ENCODE measurements at places on chromosomes 2 and 18.

GRCh38 chr2:64168201-64168600 lies 24.0 kb upstream of the PELI1 start:
- no peak for DNase-seq

DNA sequence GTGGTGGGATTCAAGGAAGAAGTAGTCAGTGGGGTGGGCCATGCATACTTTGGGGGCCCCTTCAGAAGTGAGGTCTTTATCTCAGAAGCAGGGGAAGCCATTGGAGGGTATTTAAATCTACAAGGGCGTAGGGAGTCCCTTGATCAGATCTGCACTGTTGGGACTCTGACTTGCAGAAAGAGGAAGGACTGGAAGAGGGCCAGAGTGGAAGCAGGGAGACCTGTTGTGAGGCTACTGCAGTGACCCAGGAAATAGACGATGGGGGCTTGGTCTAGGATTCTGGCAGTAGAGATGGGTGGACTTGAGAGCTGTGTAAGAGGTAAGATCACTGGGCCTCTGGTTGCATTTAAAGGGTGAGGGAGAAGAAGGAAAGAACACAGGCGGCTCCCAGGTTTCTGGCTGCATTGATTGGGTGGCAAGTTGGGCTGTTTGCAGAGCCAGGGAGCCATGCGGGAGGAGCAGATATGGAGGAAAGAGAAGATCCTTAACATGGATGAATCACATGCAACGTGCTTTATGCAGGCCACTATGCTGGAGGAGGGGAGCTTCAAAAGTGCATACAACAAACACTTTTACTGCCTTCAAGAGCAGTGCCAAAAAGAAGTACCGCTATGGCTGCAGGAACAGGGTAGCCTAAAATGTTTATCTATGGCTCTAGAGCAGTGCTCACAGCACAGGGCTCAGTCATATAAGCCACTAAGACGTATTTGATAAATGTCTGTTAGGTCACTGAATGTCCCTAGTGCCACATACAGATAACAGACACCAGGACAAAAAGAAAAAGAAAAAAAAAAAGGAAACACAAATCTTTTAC lies 2.3 kb downstream of the SFXN5 start:
- DNase-seq: no peak

DNA sequence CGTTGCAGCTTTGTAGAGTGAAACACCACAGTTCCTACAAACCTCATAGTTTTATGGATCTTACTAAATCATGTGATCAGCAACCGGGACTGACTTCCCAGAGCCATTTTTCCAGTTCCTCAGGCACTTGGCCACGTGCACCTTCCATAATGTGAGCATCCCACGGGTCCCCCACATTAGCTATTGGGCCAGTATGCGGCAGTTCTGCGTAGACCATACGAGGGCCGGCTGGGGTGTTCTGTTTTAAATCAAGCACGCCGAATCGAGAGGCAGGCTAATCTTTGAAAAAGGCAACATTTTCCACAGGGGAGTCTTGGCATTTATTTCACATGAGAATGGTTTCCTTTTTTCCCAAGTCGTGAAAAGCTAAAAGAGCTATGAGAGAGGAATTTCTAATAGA lies 135.6 kb upstream of the CCDC195 start:
- no peak for DNase-seq

DNA sequence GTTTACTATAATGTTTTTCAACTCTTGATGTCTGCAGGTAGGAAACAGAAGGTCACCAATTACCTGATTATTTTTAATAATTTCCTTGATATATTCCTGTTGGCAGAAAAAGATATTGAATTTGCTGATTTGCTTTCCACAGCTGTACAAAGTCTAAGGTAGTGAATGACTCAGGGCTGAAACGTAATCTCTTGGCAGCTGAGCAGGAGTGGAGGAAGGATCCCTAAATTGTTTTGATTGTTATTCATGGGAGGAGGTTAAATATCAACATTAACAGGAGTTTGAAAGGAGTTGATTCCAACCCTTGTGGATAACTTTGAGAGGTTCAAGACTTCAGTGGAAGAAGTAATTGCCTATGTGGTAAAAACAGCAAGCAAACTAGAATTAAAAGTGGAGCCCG lies 345.2 kb upstream of the SLC8A1 start:
- DNase-seq: no peak

DNA sequence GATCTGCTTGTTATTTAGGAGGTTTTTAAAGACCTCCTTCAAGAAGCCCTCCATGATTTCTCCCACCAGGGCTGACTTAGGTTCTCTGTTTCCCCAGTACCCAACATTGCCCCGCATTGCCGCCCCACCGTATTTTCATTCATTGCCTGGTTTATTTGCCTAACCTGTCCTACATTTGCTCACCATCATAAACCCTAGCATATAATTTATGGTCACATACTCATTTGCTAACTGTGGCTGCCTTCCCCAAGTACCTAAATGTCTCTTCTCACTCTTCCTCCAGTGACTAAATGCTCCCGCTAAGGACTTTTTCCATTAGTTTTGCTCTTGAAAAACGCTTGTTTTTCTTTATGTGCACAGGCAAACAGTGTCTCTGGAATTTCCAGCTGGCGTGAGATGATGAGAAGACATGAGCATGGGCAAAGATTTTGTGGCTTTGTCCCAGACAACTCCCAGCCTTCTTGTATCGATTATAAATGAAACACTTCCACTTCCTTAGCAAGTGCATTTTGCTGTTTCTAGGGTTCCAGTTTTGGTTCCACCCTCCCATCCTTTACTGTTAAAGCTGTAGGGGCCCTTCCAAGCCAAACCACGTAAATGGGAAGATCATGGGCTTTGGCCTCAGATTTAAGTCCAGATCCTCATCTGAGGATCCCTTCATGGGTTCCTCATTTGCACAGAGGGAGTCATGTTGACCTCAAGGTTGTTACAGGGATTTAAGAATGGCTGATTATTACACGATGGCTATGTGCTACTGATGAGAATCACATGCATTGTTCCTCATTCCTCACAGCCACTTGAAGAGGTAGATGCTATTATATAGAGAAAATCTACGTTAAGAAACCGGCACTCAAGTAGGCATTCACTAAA lies 21.0 kb upstream of the ARMC9 start:
- no peak for DNase-seq

DNA sequence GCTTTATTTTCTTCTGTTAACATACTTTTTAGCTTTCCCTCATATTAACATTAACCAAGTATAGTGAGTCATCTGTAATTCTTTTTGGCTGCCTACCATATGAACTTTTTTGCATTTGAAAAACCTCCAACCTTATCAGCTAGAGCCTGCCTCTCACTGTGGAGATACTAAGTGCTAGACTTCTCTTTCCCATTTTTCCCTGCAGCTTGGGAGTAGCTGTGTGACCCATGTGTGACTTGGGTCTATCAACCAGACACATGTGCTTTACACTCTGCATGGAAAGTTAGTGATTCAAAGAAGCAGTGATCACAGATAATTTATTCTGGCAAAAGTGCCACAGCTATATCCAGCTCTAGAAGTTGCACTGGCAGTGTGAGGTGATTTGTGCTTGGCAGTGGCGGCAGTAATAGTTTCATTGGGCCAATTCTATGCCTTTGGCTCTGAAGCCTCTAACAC lies 36.3 kb downstream of the PREPL start:
- DNase-seq: no peak

GRCh38 chr18:3391704-3392466 lies 58.1 kb upstream of the TGIF1 start:
- DNase-seq: no peak

GRCh38 chr2:230934231-230935129 lies 9.4 kb upstream of the GPR55 start:
- DNase-seq: no peak

GRCh38 chr2:168941297-168941696 lies 40.2 kb downstream of the G6PC2 start:
- no peak for DNase-seq

GRCh38 chr18:79615586-79615985 lies 64.0 kb upstream of the CTDP1 start:
- DNase-seq: no peak

DNA sequence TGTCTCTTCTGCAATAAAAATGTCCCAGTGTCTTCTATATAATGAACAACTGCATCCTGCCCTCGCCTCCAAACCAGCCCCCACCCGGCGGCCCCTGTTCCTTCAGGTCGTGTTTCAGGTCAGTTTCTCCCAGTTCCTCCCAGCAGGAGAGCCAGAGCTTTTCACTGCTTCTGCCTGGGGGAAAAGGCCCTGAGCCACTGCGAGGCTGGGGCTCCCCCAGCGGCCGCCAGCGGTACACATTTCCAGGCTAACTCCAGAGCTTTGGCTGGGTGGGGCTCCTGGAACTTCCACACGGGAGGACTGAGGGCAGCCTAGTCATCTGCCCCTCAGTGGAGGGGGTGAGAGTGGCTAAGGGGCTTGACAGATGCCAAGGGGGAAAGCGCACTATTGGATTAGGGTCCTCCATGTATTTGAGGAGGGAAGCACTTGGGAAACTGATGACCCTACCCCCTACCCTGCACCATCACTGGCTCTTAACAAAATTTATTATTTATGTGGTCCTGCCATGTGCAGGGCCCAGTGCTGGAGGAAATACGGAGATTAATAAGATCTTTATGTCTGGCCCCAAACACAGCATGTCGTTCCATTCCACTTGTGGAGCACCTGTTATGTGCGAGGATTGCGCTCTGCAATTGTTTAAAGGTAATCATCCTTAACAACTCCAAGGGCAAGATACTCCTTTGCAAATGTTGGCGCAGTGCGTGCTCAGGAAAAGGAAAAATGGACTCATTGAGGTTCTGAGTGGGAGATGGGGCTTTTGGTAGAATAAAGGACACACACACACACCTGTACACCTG lies 17.3 kb upstream of the CYS1 start:
- DNase-seq: peak; percentile 39

DNA sequence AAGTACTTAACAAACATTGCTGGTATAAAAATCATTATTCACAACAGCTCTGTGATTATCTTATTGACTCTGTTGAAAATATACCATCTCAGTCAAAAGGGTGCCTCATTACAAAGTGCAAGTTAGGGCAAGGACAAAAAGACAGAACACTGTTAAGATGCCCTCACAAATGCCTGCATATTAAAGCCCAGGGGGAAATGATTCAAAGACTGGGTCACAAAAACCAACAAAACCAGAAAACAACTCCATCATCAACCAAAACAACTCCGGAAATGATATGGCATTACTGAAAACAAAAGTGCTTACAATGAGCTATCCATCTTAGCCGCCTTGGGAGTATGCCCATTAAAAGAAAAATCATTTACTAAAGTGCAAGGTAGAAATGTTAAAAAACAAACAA lies 9.9 kb downstream of the PLA2R1 start:
- no peak for DNase-seq

- peak; percentile 69 for DNase-seq
Observed at GRCh38 chr18:51195451-51196117, 1.9 kb downstream of the MEX3C start.

DNA sequence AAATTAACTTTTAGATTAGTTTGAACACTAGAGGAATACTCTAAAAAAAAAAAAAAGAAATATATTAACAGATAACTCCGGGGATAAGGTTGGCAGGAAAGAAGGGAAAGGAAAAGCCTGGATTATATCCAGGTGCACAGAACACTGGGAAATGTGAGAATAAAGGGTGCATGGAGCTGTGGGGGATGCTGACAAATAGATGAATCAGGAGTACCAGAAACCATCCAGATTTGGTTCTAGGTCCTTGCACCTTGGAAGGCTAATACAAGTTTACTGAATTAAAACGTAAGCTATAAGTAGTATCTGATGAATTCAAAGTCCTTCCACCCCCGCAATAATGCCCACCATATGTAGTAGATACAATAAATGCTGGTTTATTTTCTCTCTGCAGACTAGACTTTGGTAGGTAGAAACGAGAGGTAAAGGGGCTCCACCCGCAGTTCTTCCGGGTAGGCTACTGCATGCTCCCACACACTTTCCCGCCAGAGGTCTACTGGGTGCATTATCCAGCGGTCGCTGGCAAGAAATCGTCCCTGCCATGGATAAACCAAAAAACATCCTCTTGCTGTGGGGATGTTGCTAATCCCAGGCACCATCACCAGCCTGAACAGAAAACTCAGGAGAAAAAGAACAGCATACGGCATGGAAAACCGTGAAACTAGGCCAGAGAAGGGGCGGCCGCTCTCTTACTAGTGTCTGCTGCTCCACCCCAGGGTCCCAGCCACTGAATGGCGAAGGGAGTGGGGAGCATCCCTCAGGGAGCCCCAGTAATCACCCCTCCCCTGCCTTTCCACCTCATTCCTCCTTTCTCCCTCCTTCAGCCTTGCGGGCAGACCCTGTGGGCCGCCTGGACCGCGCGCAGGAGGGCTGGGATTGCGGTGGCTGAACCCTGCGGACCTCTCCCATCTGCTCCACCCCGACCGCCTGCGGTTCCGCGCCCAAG lies 1.5 kb downstream of the CNRIP1 start:
- DNase-seq: no peak

DNA sequence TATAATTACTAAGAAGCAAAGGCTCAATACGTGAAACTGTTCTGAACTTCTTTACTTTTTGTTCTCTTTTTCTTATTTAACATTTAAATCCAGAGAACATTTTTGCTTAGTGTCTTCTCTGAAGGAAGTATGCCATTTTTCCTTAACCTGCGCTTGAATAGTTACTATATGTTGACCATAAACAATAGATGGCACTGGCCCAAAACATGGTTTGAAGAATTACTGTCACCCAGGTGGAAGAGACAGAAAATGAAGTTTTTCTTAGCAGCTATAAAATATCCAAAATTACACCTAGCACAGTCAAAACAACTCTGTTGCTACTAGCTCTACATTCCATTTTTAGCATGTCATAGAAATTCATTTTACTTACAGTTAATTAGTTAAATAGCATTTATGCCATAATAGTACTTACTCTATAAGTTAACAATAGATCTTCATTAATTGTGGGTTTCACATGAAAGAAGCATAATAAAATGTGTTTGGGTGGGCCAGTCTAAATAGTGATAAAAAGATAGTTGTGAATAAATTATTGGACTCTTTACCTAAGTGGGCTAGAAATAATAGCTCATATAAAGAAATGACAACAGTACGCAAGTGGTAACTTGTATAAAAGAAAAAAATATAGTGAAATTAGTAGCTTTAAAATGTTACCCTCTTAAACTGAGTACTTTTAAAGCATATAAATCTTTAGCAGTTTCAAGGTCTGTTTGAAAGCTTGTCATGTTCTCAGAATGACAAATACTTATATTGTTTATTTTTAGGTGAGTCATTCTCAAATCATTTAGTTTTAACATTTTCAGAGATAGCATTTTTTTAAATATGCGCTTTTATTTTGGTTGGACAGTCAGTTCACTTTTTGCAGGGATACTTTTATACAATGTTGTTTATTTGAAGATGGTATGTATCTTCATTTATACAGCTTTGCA lies 3.7 kb downstream of the ETAA1 start:
- DNase-seq: no peak

- DNase-seq: no peak
Observed at GRCh38 chr2:86593266-86593665, 30.0 kb upstream of the CHMP3 start.
